ENCODE measurements at places on chromosomes 12 and 14.

GRCh38 chr14:60242429-60242828, 6.6 kb upstream of the PPM1A start:
- no peak for DNase-seq

- DNase-seq: no peak
Observed at GRCh38 chr14:73788701-73789551, 62.7 kb upstream of the PTGR2 start.

DNA sequence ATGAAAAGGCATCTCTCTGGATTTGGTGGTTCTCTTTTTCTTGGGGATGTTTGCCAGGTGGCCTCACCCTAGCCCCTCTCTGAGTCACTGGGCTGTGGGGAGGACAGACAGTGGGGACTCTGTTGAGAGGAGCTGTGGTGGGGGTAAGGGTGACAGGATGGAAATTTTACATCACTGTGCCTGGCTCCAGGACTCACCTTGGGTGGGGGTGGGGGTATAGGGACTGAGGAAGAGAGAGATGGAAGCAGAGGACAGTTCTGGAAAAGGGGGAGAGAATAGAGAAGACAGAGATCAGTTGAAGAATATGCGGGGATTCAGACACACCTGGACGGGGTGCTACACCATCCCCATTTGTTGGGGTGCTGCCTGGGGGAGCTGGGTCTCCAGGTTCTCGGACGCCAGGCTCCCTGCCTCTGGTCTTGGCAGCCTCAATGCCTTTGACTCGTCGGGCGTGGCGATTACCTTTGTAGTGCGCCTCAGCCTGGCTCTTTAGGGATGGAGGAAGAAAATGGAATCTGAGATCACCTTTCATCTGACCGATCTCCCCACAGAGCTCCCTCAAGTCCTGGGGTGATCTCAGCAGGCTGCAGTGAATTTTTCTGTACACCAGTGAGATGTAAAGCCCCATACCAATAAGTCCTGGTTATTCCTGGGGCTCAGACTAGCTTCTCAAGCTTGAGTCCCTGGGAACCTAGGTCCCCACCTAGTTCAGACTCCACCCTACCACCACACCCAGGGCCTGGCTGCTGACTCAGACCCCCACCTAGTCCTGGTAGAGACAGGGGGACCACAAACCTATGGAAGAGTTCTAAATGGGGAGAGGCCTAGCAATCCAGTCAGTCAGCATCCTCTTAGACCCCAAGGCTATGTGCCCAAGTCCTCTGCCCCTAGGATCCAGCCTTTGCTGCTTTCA, 9.6 kb upstream of the GPR84 start:
- DNase-seq: no peak

- no peak for DNase-seq
Observed at GRCh38 chr14:79161571-79161970, 991.4 kb downstream of the NRXN3 start.

GRCh38 chr12:916240-916639, 33.3 kb downstream of the RAD52 start:
- no peak for DNase-seq

DNA sequence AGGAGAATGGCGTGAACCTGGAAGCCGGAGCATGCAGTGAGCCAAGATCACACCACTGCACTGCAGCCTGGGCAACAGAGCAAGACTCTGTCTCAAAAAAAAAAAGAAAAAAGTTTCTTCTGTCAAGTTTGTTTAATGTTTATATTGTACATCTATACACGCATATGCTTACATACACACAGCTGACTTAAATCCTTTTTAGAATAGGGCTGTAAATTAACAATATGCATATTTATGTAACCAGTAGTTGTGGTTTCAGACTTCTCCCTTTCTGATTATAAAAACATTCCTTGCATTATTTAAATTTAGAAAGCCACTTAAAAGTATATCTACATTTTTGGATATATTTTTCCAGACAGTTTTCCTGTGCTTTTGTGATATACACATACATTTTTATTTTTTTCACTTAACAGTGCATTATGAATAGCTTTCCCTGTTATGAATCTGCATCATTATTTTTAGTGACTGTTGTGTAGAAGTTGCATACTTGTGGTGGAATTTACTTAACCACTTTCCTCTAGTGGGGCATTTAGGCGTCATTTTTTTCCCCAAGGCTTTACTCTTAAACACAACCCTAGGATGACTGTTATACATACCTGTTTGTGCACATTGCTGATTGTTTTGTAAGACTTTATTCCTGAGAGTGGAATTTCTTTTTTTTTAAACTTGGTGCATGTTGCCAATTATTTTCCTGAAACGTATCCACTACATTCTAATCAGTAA, 29.4 kb downstream of the POLR3B start:
- DNase-seq: no peak

GRCh38 chr14:93535537-93535936, 104.8 kb downstream of the UNC79 start:
- no peak for DNase-seq

- DNase-seq: no peak
Observed at GRCh38 chr14:72649603-72650227, 244.2 kb downstream of the DPF3 start.

- DNase-seq: no peak
Observed at GRCh38 chr14:95979339-95980042, 59.7 kb upstream of the C14orf132 start.
